ENCODE measurements at places on chromosomes 4 and X.

GRCh38 chrX:118807151-118808017, 16.2 kb upstream of the ZCCHC12 start:
- DNase-seq: no peak

DNA sequence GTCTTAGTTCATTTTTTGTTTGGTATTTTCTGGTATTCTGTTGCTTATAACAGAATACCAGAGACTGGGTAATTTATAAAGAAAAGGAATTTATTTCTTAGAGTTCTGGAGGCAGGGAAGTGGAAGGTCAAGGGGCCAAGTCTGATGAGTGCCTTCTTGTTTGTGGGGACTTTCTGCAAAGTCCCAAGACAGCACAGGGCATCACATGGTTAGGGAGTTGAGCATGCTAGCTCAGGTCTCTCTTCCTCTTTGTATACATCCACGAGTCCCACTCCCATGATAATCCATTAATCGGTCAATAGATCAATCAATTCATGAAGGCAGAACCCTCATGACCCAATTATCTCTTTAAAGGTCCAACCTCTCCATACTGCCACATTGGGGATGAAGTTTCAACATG, 31.1 kb downstream of the IL13RA1 start:
- no peak for DNase-seq

GRCh38 chr4:20723463-20723862, 23.2 kb downstream of the PACRGL start:
- DNase-seq: no peak

- DNase-seq: no peak
These were observed 83.1 kb upstream of the FTHL17 start for GRCh38 chrX:31154946-31155345.

DNA sequence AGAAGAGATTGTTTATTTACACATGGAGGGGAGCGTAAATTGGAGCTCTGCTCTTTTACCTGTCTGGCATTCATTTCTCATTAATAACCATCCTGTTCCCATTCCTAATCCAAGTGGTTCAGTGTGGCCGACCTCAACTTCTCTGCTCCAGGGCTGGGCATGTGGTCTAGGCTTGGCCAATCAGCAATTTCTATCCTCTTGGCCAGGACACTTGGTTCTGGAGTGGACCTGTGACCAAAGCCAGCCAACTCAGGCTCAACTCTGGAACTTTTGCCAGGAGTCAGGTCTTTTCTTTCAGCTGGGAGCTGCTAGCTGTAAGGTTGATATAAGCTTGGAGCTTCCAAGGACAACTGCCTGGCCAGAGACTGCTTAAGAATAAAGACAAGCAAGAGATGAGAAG, 15.6 kb upstream of the RASL11B start:
- DNase-seq: no peak

GRCh38 chr4:21815651-21816377, 132.8 kb downstream of the KCNIP4 start:
- DNase-seq: no peak

DNA sequence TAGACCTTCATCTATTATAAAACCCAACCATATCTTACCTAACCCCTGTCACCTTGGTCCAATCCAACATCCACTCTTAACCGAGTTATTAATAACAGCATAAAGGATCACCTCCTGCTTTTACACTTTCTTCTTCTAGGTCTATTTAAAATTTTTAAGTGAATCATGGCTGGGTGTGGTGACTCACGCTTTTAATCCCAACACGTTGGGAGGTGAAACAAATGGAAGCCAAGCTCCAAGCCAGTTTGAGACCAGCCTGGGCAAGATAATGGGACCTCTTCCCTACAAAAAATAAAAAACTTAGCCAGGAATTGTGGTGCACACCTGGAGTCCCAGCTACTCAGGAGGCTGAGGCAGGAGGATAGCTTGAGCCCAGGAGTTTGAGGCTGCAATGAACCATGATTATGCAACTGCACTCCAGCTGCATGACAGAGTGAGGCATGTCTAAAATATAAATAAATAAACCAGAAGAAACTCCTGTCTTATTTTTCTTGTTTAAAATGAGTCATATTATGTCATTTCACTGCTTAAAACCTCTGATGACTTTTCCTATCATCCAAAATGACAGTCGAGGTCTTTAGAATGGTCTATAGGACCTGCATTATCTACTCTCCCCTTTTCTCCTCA, 188.4 kb downstream of the GASK1B start:
- DNase-seq: no peak

- no peak for DNase-seq
These were observed 54.4 kb downstream of the PALLD start for GRCh38 chr4:168551211-168551610.

- no peak for DNase-seq
These were observed 48.2 kb downstream of the SLC34A2 start for GRCh38 chr4:25703731-25704388.

GRCh38 chrX:45735571-45735970, 534.9 kb upstream of the DIPK2B start:
- no peak for DNase-seq

Data from stimulated activated CD8-positive, alpha-beta memory T cell treated with anti-CD3 and anti-CD28 coated beads, Interleukin-7, amount 100 ng/mL, for 1 hour (primary cell).